ENCODE measurements at places on chromosomes 3 and 15. TPM values are rescaled to one million over a fixed set of nuclear protein-coding genes. Genes with fewer than 3 reads are reported as not detected.

KNG1 gene
- not detected for polyA plus RNA-seq

DNA sequence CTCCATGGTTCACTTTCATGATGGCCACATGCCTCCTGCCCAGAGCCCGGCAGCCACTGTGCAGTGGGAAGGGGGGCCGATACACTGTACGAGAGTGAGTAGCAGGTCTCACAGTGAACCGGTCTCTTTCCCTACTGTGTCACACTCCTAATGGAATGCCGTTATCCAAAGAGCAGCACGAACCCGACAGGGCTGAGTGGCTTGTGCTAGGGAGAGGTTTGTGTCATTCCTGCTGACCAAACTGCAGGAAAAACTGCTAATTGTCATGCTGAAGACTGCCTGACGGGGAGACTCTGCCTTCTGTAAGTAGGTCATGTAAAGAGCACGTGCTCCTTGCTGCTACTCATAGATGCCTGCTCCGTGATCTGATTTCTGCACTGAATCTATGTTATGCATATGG, 105.1 kb downstream of the ARPP21 start:
- DNase-seq, result no peak

- DNase-seq, result no peak
Observed at GRCh38 chr3:126478581-126479310, 3.1 kb upstream of the ZXDC start.

GRCh38 chr15:32861174-32861573, 143.4 kb downstream of the GREM1 start:
- DNase-seq, result no peak

Data from psoas muscle (tissue), 8 donors.